CD4-positive, alpha-beta T cell (primary cell): ENCODE measurements at places on chromosomes 3 and 15. TPM values are rescaled to one million over a fixed set of nuclear protein-coding genes. Genes with fewer than 3 reads are reported as not detected.

DNA sequence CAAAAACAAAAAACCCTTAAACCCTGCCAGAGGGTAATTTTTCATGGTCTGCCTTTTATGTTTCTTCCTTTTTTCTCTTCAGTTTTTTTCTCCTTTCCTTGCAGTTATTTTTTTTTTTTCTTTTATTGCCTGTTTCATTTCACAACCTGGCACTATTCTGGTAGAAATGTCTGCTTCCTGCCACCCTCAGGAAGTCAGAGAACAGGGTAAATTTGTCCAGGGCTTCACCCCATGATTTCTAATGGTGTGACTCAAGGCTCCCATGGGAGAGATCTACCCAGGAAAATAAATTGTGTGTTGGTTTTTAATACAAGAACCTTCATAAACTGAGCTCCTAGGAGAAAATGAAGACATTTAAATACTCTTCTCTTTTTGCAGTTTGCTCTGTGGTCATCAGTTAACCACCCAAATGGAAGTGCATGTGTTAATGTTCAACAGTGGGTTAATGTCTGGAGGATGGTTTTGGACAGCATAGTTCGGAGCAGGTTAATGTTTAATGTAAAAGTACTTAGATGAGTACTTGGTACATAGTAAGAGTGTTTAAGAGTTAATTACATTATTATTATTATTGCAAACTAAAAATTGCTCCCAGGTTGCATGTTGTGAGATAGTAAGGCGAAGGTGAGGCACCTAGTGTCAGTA is 45.9 kb downstream of the CGNL1 start:
- H3K4me3 ChIP-seq, result no peak overlapping the region
- DNase-seq, result no peak
- no peaks in the 10 kb centered on the region for H3K4me1 ChIP-seq
- no peaks in the 10 kb centered on the region for H3K36me3 ChIP-seq
- H3K27ac ChIP-seq, result no peak overlapping the region

- H3K4me1 ChIP-seq, result no peaks in the 10 kb centered on the region
- no peak overlapping the region for H3K27ac ChIP-seq
- no peak for DNase-seq
- no peaks in the 10 kb centered on the region for H3K36me3 ChIP-seq
- H3K4me3 ChIP-seq, result no peak overlapping the region
Measured at GRCh38 chr15:48802867-48803266, 8.0 kb downstream of the CEP152 start.

DNA sequence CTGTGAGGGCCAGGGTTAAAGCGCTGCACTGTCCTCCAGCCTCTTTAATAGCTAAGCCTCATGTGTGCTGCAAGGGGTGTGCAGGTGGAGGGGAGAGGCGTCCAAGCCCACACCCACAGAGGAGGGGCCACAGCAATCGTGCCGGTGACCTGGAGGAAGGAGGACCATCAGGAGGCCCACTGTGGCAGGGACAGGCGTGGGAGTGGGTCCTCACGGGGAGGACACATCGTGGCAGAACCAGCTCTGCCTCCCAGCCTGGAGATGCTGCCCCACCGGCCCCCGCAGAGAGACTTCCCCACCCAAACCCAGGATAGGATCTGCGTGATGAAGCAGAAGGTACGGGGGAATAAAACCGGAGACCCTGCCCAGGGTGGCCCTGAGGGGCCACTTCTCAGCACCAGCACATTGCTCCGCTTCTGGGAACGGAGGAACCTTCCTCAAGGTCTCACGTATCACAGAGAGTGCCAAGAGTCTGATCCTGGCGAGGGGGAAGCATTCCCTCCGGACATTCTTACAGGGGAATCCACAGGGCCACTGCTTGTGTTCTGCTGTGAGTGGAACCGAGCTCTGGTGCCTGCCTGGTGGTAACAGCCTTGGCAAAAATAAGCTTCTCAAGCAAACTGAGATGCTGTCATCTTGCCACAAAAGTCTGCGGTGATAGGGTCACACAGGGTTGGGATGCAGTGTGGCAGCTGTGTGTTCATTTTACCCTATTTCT is 199.8 kb downstream of the XXYLT1 start:
- no peaks in the 10 kb centered on the region for H3K4me1 ChIP-seq
- H3K27ac ChIP-seq, result no peak overlapping the region
- no peak overlapping the region for H3K4me3 ChIP-seq
- H3K27me3 ChIP-seq, result no peaks in the 10 kb centered on the region

DNA sequence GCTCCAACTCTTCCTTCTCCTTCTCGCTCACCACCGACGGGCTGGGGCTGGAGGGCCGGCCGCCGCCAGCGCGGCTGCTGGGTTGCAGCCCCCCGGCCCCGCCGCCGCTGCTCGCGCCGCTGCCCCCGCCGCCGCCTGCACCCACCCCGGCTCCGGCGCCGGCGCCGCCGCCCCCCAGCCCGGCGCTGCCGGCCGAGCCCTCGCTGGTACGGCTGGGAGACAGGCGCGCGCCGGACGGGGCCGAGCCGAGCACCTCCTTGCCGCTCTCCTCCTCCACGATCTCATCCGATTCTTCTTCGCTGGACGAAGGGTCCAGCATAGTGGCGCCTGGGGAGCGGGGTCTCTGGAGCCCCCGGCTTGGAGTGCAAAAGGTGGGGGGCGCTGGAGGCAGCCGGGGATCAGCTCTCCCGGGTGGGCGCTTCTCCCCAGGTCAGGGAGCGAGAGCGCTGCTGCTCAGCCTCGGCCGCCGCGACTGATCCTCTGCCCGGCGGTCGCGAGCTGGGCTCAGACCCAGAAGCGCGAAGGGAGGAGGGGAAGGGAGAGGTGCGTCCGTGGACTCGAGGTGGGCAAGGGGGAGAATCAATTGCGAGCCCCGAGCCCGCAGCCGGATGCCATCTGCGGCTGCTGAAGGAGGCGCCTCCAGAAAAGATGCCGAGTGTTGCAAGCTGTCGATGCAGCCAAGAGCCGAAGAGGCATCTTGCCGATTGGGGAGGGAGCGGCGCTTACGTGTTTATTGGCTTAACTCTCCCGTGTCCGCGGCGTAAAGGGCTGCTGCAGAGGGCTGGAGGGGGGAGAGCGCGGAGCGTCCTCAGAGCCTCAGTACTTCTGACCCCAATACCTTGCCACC is at the start of gene CADPS:
Gene CADPS, minus strand, starts transcription at position 706 of the 847 bp plus-strand sequence. Its CDS starts 387 bp downstream, at position 319.
- H3K4me1 ChIP-seq, result no peaks in the 10 kb centered on the region
- H3K36me3 ChIP-seq, result no peaks in the 10 kb centered on the region
- no peak within 1 kb of the TSS for H3K4me3 ChIP-seq
- H3K27me3 ChIP-seq, result peaks cover 23% of the 10 kb centered on the region
- DNase-seq, result no peak

- peaks cover 47% of the 10 kb centered on the region for H3K27me3 ChIP-seq
- no peaks in the 10 kb centered on the region for H3K36me3 ChIP-seq
- DNase-seq, result no peak
- peaks cover 12% of the 10 kb centered on the region for H3K4me1 ChIP-seq
- H3K27ac ChIP-seq, result no peak overlapping the region
- no peak overlapping the region for H3K4me3 ChIP-seq
Measured at GRCh38 chr3:45143673-45144671, 2.2 kb downstream of the CDCP1 start.

DNA sequence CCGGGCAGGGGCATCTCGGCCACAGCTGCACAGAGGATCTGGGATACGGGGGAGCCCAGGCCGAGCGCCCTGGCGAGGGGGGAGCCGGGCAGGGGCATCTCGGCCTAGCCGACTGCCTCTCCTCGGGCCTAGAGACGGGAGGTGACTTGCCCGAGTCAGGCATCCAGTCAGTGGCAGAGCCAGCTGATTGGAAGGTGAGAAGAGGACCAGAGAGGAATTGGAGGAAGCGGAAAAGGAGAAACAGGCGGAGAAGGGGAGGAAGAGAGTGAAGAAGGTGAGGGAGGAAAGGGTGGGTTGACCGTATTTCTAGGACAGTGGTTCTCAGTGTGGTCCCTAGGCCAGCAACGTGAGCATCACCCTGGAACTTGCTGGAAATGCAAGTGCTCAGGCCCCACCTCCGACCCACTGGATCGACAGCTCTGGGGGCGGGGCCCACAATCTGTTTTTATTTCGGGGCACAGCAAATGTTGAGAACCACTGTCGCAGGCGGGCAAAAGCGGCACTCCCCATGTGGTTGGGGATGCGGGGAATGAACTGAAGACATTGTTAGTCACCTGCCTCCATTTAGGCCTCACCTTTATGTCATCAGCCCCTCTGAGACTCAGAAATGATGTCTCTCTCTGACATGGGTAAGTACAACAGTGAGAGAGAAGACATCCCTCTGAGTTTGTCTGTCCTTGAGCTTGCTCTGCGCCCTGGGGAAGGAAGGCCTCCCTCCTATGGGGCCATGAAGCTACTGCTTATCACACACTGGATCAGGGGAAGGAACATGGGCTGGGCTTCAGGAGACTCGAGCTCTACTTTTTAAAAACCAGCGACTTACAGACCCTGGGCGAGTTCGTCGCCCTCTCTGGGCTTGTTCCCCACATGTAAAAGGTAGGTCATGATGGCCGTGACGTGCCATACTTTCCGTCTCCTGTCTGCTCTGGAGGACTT is 1.0 kb upstream of the MELTF start:
- peaks cover 2% of the 10 kb centered on the region for H3K27me3 ChIP-seq
- no peak overlapping the region for H3K27ac ChIP-seq
- H3K36me3 ChIP-seq, result no peaks in the 10 kb centered on the region
- no peak for DNase-seq

DNA sequence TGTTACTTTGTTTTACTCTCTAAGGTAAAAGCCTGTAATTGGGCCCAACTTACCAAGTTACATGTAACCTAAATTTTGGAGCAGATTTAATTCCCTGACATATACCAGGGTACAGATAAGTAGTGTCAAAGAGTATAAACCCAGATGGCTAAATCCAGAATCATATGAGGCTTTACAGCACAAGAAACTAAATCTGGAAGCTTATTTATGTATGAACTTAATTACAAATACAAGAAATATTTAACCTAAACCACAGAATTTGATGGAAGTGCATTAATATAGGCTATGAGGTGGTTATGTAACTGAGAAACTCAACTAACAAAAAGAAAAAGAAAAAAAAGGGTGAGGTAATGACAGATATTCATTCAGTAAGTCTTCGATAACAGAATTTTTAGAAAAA is 930.2 kb upstream of the ALCAM start:
- no peaks in the 10 kb centered on the region for H3K4me1 ChIP-seq
- no peak for DNase-seq

- H3K27me3 ChIP-seq, result no peaks in the 10 kb centered on the region
- H3K36me3 ChIP-seq, result no peaks in the 10 kb centered on the region
- no peak overlapping the region for H3K27ac ChIP-seq
- no peak for DNase-seq
- H3K4me3 ChIP-seq, result no peak overlapping the region
- no peaks in the 10 kb centered on the region for H3K4me1 ChIP-seq
Measured at GRCh38 chr3:64809086-64809485, 121.3 kb upstream of the ADAMTS9 start.

DNA sequence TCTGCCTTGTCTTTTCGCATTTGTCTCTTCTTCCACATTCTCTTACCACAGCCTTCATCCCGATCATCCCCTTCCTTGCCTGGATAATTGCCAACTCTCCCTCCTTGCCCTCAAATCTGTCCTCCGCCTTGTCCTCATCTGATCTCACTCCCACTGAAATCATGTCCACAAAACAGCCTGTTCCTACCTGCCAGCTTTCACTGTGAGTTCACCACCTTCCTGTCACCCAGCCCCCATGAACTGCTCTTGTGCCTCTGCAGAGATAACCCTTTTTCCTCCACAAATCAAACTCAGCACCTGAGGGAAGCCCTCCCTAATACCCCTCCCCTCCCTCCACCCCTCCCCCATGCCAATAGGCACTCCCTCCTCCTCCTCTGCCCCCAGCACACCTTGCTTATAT is 4.8 kb upstream of the ADCY5 start:
- H3K36me3 ChIP-seq, result no peaks in the 10 kb centered on the region
- H3K4me3 ChIP-seq, result no peak overlapping the region
- H3K27ac ChIP-seq, result no peak overlapping the region
- peaks cover 23% of the 10 kb centered on the region for H3K27me3 ChIP-seq
- peaks cover 6% of the 10 kb centered on the region for H3K4me1 ChIP-seq

DNA sequence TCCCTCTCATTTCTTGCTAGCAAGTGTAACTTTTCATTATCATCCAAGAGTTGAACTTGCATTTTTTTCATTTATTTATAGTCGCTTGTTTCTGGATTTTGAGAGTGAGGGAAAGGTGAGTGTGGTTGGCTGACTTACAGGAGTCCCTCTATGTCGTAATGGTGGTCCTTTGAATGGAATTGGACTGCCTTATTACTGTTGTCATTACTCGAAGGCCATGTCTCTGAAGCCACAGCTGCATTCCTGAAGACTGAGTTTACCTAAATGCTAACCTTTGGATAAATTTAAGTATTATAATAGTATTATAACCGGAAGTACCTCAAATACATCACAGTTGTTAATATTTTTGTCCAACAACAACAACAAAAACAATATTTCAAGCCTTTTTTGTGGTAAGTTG is 488.9 kb downstream of the GABRG3 start:
- H3K4me1 ChIP-seq, result no peaks in the 10 kb centered on the region
- H3K36me3 ChIP-seq, result no peaks in the 10 kb centered on the region
- no peak for DNase-seq

- no peaks in the 10 kb centered on the region for H3K27me3 ChIP-seq
- H3K4me1 ChIP-seq, result no peaks in the 10 kb centered on the region
- H3K4me3 ChIP-seq, result no peak overlapping the region
- H3K36me3 ChIP-seq, result no peaks in the 10 kb centered on the region
Measured at GRCh38 chr15:46872286-46872980, 844.9 kb upstream of the SEMA6D start.

GRCh38 chr15:83306561-83306960 is 22.1 kb upstream of the BNC1 start:
- no peaks in the 10 kb centered on the region for H3K4me1 ChIP-seq
- peaks cover 12% of the 10 kb centered on the region for H3K27me3 ChIP-seq
- no peaks in the 10 kb centered on the region for H3K36me3 ChIP-seq
- no peak overlapping the region for H3K4me3 ChIP-seq

DNA sequence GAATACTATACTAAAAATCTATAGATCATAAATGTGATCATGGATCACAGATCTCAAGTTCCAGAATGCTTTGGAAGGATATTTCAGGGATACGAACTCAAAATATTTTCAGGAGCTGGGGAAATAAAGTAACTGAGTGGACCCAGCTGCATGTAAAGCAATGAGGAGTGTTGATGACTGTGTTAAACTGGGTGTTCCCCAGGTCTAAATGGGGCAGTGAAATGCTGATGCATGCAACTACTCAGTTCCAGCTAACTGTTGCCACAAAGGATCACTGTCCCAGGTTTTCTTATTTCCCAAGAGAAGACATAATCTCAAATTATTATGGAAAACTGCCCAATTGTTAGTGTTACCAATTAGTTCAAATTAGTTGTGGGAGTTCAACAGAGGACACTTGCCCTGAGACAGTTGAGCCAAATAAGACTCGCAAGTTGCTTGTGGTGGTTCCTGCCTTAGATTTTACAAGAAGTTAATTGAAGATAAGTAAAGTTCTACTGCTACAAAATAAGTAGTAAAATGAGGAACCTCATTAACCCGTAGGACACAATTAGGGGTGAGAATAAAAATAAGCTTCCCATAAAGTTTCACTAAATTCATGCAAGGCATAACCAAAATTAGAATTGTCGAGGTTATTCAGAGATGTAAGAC is 66.3 kb upstream of the IL12A start:
- H3K27ac ChIP-seq, result no peak overlapping the region
- no peak overlapping the region for H3K4me3 ChIP-seq
- H3K4me1 ChIP-seq, result no peaks in the 10 kb centered on the region
- H3K36me3 ChIP-seq, result no peaks in the 10 kb centered on the region

Gene USP19
- 86.2 TPM for total RNA-seq

Gene LRRC31
- total RNA-seq, result not detected

Gene GATM
- 0.55 TPM for total RNA-seq

Gene PLCB2
- 222 TPM for total RNA-seq

Gene SCAMP5
- 5.7 TPM for total RNA-seq

Gene GOLGA8N
- total RNA-seq, result 4.4 TPM

Gene GOLGA8F
- not detected for total RNA-seq

Gene ISLR2
- not detected for total RNA-seq

Gene C3orf18
- total RNA-seq, result 5.2 TPM
